ENCODE measurements at places on chromosomes 7 and 10. TPM values are rescaled to one million over a fixed set of nuclear protein-coding genes. Genes with fewer than 3 reads are reported as not detected.
A peak's percentile ranks its signal among the peaks of the same experiment; 100 is the strongest.

- DNase-seq, result no peak
Observed at GRCh38 chr7:44078521-44078920, 3.8 kb downstream of the POLM start.

- no peak for DNase-seq
Observed at GRCh38 chr10:79068203-79068561, 584 bp upstream of the ZMIZ1 start.

Gene PAPSS2
- 96.9 TPM for total RNA-seq

GRCh38 chr7:102254521-102254920, 32.1 kb upstream of the SH2B2 start:
- no peak for DNase-seq

DNA sequence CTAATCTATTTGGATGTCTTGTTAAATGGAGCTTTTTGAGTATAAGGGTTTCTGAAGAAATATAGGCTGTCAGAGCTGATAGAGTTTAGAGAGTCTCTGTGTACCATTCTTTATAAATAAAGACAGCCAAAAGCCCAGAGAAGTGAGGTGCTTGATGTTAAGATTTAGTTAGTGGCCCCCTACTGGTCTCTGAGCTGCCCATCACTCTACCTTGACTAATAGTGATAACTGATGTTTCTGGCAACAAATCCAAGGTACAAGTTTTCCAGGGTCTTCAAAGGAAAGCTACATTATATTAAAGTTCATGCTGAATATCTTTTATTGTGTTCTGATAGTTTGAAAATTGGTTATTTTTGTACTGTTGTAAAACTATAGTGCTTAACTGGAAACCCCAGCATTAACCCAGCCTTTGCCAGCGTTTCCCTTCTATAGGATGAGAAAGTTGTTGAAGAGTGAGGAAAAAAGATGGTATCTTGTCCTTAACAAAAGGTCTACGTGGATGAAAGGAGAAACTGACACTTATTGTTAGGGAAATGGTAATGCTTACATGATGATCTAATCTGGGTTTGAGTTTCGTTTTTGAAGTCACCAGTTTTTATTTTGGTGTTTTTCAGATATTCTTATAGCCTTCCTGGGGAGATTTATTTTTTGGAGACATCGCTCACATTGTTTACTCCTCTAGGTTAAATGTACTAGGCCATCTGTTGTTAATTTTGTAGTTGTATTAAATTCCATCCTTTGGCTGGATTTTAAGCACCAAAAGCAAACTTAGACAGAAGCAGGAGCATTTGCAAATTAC, 79.0 kb downstream of the AUTS2 start:
- DNase-seq, result no peak

- DNase-seq, result peak; percentile 33
Observed at GRCh38 chr7:81231301-81231838, 312.5 kb upstream of the SEMA3C start.

Gene CFAP58
- total RNA-seq, result 0.98 TPM

- no peak for DNase-seq
Observed at GRCh38 chr10:45354261-45354660, 19.8 kb upstream of the ALOX5 start.
